ENCODE measurements at places on chromosomes 7 and 10. TPM values are rescaled to one million over a fixed set of nuclear protein-coding genes. Genes with fewer than 3 reads are reported as not detected.

GRCh38 chr10:38102880-38103279 is 8.7 kb downstream of the ZNF37A start:
- no peak for DNase-seq

GRCh38 chr10:114482480-114483304 is 78.4 kb upstream of the AFAP1L2 start:
- DNase-seq, result no peak

- no peak for DNase-seq
Measured at GRCh38 chr10:77043420-77043763, 594.2 kb downstream of the KCNMA1 start.

- DNase-seq, result no peak
Measured at GRCh38 chr10:58733436-58733835, 220.8 kb downstream of the BICC1 start.

The CRHR2 gene
- total RNA-seq, result not detected

The ATOH7 gene
- not detected for total RNA-seq

GRCh38 chr7:154744256-154744860 is 258.6 kb downstream of the PAXIP1 start:
- DNase-seq, result peak; percentile 28

Data from activated T-cell treated with anti-CD3 and anti-CD28 coated beads, Interleukin-2, amount 50 U/mL, for 72 hours (primary cell).